Stimulated activated CD8-positive, alpha-beta memory T cell treated with anti-CD3 and anti-CD28 coated beads, Interleukin-4, amount 100 ng/mL, for 24 hours (primary cell): ENCODE measurements at places on chromosomes 3 and 15.

- no peak for DNase-seq
These were observed 478.7 kb downstream of the PDCD6IP start for GRCh38 chr3:34277110-34277509.

DNA sequence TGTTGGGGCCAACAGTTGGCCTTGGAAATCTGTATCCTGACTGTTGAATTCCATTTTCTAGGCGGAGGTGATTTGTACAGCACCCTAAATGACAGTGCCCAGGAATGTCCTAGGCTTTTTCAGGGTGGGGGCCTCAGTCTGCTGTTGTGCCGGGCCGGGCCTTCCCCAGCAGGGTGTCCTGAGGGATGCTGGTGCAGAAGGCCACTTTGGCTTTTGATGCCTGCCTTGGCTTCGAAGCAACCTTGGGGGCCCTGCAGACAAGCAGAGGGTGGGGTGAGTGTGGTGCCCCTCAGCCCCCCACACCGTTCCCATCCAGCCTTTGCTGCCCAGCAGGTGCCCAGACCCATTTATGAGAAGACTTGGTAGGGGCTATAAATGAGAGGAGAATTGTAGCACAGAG, 33.0 kb downstream of the SYNM start:
- DNase-seq, result no peak

GRCh38 chr3:122058294-122058693, 3.1 kb downstream of the CD86 start:
- DNase-seq, result no peak

DNA sequence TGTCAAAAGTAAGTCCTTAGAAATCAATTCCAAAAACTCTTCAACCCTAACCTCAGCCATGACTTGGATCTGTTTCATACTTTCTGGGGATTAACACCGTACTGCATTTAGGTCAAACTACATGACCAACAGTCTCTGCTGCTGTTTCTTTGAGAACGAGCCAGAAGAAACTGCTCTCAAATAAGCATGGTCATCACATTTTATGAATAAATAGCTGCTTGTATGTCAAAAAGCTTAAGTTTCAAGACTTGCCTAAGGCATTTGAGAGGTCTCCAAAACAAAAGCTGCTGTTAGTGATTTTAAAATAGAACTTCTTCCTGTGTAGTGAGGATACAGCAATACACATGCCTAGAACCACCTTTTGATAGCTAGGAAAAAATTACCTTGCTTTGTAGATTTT, 166.3 kb upstream of the CHRM5 start:
- DNase-seq, result no peak

DNA sequence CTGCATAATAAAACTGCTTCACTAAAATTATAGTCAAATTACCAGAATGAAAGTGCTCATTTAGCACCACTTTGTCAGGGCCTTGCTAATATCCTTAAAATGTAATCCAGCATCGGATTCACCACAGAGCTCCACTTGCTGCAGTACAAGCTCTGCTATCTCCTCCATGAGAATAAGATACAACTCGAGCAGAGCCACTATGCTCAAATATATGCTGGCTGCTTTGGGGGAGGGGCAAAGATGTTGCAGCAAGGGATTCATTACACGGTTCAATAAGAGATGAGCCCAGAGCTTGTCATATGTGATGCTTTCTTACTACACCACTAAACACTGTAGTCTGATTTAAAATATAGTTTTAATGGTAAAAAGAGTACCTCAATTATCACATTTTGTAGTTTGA, 72.2 kb downstream of the DLG1 start:
- no peak for DNase-seq

GRCh38 chr3:8365541-8365940, 136.1 kb upstream of the LMCD1 start:
- DNase-seq, result no peak

- DNase-seq, result no peak
These were observed 231.2 kb upstream of the ARRDC4 start for GRCh38 chr15:97729270-97729669.

- no peak for DNase-seq
These were observed 56.7 kb upstream of the TSC22D2 start for GRCh38 chr3:150351398-150351797.

GRCh38 chr3:133995264-133995663, 34.5 kb downstream of the SLCO2A1 start:
- no peak for DNase-seq

DNA sequence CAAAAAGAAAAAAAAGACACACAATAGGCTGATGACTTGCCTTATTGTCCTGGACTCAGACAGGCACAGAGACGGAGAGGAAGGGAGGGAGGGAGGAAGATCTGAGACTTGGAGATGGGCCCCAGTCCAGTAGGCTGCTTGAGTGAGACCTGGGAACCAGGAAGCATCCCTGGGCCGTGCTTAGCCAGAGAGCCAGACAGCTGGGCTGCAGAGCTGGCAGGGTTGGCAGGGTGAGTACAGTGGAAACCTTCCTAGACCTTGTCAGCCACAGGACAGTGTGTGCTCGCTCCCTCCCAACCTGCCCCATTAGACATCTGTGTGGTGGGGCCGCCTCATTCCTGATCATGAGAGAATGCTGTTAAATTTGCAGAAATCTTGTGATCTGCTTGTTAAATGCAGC, 107.9 kb upstream of the ALDH1A3 start:
- DNase-seq, result no peak
